ENCODE measurements at places on chromosomes 5 and 9.

DNA sequence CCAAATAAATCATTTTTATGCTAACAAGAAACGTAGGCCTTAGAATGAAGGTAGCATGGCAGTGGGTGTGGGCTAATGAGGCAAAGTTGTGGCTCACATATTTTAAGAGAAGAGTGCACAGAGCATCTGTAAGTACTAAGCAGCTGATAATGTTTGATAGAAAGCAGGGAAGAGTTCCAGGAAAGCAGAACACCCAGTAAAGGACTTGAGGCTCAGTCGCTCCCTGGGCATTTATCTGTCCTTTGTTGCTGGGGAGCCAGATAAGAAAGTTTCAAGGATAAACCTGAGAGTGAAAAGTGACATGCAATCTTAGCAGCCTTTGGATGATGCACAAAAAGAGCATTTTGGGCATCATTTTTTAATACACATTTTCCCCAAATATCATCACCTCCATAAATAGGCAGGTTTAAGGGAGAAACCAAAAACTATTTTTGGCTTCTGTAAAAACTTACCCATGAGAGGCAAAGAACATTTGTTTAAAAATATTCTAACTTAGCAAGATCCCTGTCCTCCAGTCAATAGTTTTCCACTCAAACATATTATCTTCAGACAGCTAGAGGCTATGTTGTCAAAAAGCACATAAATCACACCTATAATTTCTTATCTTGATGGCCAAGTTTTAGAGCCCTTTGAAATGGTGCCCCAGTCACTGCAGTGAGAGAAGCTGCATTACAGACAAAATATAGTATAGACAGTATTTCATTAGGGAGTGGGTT is 3.4 kb downstream of the FREM1 start:
- DNase-seq: no peak

DNA sequence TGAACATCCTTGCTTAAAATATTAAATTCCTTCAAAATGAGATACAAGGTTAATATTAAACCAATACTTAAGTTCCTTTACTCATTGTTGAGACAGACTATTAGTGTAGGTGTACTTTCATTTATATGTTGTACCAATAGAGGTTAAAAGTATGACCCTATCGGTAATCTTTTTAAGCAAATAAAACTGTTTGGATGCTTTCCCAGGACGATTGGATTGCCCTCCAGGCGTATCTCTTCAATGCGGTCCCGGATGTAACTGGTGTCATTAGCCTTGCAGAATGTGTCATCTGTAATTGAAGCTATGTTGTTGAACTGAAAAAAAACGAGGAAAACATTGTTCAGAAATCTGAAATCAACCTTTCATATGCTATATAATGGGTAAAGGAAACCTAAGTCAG is 18.9 kb downstream of the OGN start:
- DNase-seq: no peak

DNA sequence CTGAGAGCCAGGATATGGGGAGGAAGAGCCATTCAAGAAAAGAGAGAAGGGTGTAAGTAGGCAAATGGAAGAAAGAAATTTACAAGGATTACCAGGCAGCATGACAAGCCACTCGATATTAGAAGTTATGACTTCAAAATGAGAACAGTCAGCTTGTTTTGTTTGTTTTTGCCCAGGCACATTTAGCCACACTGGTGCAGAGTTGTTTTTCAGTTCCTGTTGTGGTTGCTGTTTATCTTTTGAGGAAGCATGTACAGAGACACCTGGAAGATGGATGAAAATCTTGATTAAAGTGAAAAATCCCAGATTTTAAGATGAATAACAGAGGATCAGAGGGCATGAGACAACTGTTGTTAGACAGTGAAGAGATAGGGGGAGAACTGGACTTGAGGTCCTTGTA is 199.1 kb downstream of the MTRR start:
- no peak for DNase-seq

DNA sequence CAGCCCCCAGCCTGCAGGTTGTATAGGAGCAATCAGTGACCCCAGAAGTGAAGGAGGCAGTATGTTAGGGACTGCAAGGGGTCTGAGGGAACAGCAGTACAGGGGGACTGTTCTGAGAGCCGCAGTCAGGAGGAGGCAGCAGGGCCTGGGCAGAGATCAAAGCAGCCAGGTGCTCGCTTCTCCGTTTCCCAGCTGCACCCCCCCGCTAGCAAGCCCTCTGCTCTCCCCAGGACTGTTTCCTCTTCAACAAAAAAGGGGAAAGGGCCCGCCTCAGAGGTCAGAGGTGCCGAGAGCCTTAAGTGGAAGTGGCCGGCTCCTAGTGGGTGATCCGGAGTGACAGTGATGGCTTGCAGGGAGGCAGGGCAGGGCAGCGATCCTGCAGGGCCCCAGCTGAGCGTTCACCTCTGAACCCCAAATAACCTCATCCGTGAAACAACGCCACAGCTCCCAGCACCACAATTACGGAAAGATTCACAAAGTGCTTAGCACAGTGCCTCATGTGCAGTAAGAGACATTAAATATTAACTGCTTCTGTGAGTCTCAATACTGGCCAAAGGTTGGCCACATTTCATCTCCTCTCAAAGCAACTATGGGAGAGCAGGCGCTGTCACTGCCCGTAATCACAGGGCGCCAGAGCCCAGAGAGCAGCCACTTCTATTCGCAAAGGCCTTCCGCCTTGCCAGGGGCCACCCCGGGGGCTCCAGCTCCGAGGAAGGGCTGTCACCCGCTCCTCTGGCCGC is 8.0 kb downstream of the CLPTM1L start:
- DNase-seq: no peak

GRCh38 chr5:115160975-115161475 is 8.7 kb downstream of the TRIM36 start:
- DNase-seq: no peak

- no peak for DNase-seq
Measured at GRCh38 chr5:52177193-52177592, 610.5 kb upstream of the ITGA1 start.

DNA sequence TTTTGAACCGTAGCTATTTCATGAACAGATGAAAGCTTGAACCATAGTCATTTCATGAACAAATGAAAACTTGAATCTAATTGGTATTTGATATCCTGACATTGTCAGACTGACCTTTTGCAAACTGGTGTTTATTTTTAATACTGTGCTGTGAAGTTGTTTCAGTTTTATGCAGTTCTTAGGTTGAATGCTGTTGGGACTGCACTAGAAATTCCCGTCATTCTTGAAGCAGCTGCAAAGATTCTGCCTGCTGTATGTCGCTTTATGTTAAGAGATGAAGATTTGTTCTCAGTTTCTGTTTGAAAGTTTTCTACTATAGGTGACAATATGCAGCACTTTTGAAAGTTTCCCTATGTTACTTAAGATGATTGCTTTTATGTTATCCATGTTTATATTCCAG is 22.5 kb upstream of the FAM120AOS start:
- DNase-seq: no peak

DNA sequence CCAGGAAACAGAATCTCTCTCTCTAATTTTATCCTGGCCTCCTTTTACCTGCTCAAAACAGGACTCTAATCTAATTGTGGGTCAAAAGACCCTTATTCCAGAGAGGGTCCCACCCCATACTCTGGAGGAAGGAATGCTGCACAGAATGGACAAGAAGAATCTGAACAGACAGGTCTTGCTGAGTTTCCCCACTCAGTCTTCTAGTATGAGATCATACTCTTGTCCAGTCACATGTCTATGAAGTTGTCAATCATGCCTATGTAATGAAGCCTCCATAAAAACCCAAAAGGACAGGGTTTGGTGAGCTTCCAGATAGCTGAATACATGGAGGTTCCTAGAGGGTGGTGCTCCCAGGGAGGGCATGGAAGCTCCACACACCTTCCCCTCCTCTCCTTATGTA is 123.9 kb upstream of the FER start:
- DNase-seq: no peak

DNA sequence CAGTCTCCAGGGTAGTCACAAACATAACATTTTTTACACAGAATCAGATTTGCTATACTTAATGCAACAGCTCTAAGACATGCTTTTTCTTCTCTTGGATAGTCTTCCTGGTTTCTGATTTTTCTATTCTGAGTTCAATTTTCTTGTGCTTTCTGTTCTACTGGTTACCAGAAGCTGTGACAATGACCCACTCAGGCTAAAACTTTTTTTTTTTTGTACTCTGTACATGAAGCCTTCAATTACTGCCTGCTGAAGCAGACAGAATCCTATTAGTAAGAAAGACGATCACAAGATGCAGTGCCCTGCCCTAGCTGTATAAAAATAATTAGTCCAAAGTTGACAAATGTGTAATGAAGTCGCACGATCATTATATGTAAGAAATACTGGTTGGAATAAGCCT is 231.1 kb upstream of the TBCA start:
- DNase-seq: no peak

DNA sequence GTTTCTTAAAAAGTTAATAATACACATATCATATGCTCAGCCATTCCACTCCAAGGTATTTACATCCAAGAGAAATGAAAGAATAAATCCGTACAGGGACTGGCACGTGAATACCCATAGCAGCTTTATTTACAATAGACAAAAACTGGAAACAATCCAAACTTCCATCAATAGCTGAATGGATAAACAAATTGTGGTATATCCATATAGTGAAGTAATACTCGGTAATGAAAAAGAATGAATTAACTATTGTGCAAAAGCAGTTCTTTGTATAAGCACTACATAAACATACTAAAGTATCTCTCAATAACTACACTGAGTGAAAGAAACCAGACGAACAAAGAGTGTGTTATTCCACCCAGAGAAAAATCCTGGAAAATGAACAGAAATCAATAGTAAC is 17.6 kb downstream of the COL23A1 start:
- no peak for DNase-seq

DNA sequence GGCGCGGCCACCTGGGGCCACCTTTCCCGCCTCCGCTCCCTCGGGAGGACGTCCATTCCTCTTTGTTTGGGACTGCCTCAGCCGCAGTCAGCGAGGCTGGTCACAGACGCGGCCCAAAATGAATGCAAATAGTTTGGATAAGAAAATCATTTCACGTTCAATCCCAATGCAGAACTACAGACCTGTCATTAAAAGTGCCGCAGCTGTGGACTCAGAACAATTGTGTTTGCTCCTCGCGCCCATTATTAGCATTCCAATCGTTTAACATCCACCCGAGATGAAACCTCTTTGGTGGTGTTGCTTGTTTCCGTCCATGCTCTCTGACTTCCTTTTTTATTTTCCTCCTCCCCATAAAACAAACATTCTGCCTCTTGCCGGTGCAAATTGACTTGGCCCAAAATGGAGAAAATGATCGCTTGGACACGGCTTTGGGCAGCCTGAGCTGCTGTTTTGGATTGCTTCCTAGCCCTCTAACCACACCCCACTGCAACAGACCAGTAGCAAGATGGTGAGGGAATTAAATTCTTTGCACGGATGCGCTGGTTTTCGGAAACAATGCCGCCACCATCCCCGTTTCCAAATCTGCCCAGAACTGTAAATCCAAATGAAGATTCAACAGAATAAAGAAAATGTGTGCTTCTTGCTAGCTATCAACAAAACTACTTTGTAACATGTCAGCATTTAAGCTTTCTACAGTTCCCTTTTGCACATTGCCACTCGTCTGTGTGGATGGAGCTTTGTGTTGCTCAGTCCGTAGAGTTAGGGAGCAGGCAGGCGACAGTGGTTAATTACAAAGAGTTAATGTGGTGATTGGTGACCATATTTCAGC is 784 bp downstream of the NLN start:
- no peak for DNase-seq

DNA sequence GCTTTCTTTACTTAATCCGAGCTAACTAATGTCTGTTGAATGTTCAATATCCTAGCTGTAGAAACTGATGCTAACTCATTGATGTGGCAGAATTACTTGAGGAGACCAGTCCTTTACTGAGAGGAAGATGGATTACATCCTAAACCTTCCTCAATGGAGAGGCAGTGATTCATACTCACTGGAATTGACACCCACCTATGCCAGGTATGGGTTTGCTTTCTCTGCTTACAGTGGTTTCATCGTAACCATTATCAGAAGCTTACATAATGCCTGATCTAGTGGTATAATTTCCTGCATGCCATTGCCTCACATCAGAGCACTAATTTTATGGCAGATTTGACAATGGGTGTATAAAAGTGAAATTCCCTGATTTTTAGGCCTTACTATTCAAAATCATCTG is 384.7 kb downstream of the ANXA1 start:
- no peak for DNase-seq

GRCh38 chr9:38526591-38526990 is 93.8 kb downstream of the ANKRD18A start:
- no peak for DNase-seq

DNA sequence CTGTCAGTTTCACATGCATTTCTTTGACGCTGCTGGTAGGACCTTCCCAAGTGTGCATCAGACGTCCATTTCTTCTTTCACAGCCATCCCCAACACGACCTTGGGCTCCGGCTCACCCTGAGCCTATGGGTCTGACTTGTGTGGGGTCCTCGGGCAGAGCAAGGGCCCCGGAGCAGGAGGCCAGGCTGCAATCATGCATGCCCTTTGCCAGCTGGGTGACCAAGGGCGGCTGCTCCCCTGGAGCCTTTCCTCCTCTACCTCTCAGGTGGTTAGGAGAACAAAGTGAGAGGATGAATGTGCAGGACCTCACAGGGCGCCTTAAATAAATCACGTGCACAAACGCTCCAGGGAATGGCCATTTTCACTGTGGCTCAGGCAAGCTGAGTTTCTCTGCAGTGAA is 33.2 kb downstream of the TERT start:
- DNase-seq: no peak

DNA sequence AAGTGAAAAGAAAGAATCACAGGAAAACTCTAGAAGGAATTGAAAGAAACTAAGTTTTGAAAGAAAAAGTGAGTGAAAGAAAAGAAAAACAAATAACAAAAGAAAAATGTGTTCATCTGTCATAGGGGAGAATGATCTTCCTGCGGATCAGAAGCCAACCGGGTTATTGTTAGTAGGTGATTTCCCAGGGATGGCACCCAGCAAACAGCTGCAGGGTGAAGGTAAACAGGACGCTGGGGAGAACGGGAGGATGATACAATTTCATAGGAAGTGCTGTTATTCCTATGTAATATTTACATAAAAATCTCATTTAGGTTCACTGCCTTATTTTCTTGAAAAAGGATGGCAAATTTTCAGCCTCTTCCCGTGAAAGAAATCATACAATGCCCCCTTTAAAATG is 72.4 kb upstream of the LHFPL2 start:
- DNase-seq: no peak

GRCh38 chr5:5239191-5239590 is 99.1 kb downstream of the ADAMTS16 start:
- DNase-seq: no peak

GRCh38 chr9:91572811-91573210 is 149.2 kb upstream of the NFIL3 start:
- no peak for DNase-seq
